Astrocyte of the hippocampus (primary cell): ENCODE measurements at places on chromosomes 1 and 21.

GRCh38 chr1:31831397-31832378, 15.9 kb upstream of the SPOCD1 start:
- DNase-seq: no peak

DNA sequence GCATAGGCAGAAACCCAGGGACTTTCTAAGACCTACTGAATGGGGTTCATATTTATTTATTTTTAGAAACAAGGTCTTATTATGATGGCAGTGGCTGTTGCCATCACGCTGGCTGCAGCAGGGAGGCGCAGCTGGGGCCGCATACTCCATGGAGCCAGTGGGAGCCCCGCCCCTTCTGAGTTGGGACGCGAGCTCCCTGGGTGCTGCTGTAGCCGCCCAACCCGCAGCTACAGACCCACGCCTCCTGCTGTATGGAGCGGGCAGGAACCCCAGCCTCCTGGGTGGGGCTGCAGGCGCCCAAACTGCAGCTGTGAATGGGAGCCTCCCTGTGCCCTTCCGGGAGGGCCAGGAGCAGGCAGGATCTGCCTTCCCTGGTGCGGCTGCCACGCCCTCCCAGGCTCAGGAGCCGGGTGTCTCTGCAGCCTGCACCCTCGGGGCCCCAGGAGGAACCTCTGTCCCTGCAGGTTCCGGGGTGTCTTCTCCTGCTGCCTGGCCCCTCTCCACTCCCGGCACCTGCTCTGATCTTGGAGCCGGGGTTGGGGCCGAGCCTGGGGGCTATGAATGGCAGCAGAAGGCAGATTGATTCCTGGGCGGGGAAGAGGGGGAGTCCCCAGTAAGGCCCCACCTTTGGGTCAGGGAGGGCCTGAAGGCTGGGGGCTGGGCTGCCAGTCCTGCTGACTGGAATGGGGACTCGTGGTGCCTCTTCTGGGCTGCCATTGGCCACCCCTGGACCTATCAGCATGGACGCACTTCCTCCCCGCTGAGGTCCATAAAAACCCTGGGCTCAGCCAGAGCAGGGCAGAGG, 66.5 kb upstream of the LRRN2 start:
- DNase-seq: no peak

DNA sequence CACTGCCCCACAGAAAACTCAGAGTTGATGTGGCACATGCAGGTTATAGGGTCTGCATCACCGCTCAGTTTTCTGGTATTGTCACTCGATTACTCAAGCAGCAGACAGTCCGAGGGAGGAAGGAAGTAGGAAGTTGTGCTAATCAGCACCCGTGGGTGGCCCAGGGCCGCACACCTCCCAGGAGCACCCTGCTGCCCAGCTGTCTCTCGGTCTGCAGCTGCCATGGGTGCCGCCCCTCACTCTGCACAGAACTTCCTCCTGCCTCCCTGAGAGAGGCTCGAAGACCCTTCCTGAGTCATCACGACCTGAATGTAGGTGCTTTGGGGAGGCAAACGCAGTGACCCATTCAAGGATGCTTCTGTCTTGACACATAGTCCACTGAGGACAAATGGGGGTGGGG, 4.2 kb upstream of the TFF3 start:
- DNase-seq: no peak

- peak; percentile 56 for DNase-seq
Observed at GRCh38 chr1:3135073-3135702, 66.2 kb downstream of the PRDM16 start.

DNA sequence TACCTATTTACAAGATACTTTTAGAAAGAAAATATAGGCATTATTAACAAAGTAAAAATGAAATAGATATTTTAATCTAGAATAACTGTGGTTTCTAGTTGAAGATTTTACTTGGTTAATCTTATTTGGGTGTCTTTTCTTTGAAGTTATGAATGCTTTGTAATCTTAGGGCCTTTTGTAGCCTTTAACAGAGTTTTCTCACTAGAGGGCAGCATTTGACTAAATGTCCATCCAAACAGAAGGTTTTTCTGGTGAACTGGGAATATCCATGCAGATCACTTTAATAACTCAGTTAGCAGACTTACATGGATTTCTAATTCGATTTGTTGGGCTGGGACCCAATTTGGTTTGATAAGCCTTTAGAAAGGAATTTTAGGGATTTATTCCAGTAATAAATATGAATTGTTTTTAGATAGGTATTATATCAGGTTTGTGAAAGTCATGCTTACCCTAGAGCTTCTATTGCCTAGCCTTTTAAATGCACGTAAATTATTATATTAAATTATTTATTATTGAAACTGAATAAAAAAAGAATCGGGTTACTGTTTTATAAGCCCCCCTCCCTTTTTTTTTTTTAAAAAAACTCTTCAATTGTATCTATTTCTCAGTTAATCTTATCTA, 119.7 kb downstream of the ZNF326 start:
- peak; percentile 68 for DNase-seq

DNA sequence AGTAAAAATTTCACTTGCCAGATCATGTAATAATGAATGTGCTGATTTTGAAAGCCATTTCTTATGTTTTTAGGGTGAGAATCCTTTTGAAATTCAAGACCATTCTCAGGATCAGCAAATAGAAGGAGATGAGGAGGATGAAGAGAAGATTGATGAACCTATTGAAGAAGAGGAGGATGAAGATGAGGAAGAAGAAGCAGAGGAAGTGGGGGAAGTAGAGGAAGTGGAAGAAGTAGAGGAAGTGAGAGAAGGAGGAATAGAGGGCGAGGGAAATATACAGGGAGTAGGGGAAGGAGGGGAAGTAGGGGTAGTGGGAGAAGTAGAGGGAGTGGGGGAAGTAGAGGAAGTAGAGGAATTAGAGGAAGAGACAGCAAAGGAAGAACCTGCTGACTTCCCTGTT, 32.4 kb downstream of the ZNF326 start:
- DNase-seq: no peak

GRCh38 chr1:157371221-157371620, 181.1 kb downstream of the FCRL5 start:
- no peak for DNase-seq

- no peak for DNase-seq
Observed at GRCh38 chr1:218527737-218528136, 182.6 kb downstream of the TGFB2 start.

DNA sequence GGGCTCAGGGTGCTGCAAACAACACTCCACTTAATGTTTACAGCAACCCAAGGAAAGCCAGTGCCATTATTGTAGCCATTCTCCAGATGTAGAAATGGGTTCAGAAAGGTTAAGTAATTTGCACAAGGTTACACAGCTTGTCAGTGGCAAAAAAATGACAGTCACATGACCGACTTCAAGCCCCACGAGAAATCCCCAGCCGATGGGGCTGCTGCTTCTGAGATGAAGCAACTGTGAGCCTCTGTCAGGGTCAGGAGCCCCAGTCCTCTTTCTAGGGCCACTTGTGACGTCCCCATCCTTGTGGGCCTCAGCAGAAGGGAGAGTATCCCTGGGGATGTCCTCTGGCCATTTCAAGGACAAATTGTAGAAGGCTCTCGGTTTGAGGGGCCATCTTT, 54.8 kb downstream of the EDN2 start:
- DNase-seq: no peak

- no peak for DNase-seq
Observed at GRCh38 chr1:163866564-163866963, 544.8 kb downstream of the NUF2 start.

GRCh38 chr1:52305417-52306226, 60.4 kb downstream of the CC2D1B start:
- no peak for DNase-seq

DNA sequence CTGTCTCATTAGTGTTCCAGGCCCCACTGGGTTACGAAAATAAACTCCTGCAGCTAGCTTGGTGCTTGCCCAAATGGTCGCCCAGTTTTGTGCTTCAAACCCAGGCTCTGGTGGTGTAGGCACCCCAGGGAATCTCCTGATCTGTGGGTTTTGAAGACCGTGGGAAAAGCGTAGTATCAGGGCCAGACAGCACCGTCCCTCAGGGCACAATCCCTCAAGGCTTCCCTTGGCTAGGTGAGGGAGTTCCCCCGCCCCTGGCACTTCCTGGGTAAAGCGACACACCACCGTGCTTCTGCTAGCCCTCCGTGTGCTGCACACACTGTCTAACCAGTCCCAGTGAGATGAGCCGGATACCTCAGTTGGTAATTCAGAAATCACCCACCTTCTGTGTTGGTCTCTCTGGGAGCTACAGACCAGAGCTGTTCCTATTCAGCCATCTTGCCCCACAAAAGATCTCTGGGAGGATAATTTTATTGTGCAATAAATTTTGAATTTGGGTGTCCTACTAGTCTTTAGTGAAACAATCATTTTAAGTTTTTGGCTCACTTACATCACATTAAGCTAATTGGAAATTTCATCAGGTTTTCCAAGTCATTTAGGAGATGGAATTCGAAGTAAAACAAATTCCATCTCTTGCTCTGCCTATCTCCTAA, 9.4 kb upstream of the SLC25A24 start:
- DNase-seq: no peak

DNA sequence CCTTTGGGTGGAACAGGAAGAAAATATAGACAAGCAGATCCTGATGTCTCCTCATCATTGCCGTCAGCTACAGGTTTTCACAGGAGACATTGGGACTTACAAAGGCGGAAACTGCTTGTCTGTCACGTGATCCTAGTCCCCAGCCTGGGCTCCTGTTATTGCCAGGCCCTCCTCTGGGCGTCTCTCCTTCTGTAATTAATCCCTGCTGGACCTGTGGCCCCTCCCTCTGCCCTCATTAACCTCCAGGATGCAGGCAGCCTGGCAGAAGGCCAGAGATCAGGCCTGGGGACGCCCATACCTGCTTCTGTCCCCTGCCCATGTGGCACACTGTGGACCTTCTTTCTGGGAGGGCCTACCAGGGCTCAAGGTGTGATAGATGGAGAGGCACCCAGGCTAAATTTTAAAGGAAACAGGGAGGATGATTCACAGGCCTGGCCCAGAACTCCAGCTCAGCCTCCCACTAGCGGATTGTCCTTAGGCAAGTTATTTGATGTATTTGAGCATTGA, 2.4 kb downstream of the S100A5 start:
- no peak for DNase-seq

- DNase-seq: no peak
Observed at GRCh38 chr1:160862203-160863060, at the start of gene CD244. CD244 (minus strand) TSS chr1:160862887; CDS start chr1:160862677, 210 bp downstream.

DNA sequence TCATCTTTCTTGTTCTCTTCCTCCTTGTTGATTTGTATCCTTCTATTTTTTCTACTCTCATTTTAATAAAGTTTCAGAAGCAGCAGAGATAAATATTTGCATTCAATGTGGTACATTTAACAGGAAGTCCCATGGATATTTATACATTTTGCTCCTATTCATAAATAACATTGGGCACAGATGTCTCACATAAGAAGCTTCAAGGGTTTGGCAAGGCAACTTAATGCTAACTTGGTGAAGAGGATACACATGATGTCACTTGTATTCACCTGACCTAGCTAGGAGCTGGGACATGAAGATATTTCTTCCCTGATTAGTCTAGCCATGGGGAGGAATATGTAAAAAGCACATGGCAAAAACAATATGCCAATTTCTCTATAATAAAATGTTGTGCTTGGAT, 65.1 kb upstream of the DUSP10 start:
- DNase-seq: no peak

GRCh38 chr1:89881415-89882058, 60.7 kb downstream of the LRRC8D start:
- no peak for DNase-seq

- no peak for DNase-seq
Observed at GRCh38 chr1:7570311-7570710, 200.8 kb upstream of the VAMP3 start.

GRCh38 chr21:38869946-38870345, 64.2 kb downstream of the ETS2 start:
- peak; percentile 29 for DNase-seq

- DNase-seq: no peak
Observed at GRCh38 chr21:32978331-32979270, 47.1 kb upstream of the OLIG2 start.

DNA sequence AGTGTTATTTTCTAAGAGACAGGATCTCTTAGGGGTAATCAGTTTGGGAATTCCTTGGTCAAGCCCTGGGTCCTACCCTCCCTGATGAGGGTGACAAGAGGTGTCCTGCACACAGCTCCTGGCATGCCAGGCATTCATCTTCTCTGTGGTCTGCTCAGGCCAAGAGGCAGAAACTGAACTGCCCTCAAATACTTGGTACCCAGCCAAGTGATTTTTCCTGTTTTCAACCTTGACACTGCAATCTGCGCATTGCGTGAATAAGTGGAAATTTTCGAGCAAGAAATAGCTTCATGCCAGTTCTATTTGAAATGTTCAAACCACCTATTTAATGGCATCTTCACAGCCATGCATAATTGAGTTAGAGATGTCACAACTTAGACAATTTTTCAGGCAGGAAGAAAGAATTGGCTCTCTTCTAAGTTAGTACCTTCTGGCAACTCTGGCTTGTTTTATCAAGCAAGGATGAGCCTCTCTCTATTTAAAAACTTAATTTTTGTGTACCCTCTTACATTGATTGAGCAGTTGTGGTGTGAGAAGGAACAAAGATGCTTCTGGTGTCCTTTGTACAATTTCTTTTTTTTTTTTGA, 27.0 kb downstream of the DNM3 start:
- peak; percentile 75 for DNase-seq

GRCh38 chr21:44550807-44551206, 498 bp downstream of the KRTAP10-2 start:
- DNase-seq: no peak

DNA sequence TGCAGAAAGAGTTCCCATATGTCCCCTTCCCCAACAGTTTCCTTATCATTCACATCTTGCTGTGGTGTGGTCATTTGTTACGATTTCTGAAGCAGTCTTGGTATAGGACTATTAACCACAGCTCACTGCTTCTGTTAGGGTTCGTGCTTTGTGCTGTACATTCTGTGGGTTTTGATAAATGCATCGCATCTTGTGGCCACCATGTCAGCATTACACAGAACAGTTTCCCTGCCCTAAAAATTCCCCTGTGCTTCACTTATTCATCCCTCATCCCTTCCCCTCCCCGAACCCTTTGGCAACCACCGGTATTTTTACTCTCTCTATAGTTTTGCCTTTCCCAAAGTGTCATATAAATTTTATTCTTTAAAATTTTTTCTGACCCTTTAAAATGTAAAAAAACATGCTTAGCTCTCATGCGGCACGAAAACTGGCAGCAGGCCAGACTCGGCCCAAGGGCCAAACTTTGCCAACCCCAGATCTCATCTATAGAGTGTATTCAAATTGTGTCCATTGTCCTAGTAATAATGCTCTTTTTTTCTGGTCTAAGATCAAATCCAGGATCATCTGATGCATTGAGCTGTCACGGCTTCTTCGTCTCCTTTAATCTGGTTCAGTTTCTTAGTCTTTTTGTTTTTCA, 78.2 kb downstream of the SIM2 start:
- peak; percentile 61 for DNase-seq

- DNase-seq: peak; percentile 91
Observed at GRCh38 chr1:95023399-95024043, 49.2 kb downstream of the ALG14 start.

GRCh38 chr1:20875198-20875973, 88.3 kb upstream of the HP1BP3 start:
- no peak for DNase-seq
